Renal cortical epithelial cell (primary cell): ENCODE measurements at places on chromosomes 1 and 21.

DNA sequence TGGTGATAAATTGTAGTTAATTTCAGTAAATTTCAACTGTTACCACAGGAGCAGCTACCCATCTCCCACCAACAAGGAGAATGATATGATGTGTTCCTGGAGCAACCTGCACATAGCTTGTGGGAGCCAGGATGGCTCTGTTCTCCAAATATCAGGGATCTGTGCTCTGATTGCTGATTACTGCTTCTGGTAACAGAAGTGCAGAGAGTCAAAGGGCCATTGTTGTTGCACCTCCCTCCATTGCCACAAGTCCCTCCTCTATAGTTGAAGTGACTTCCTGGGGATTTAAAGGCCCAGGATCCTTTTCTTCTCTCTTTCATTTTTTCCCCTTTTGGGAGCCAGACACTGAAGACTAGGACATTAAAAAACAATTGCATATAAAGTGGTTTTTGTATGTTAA, 51.6 kb upstream of the HPDL start:
- DNase-seq, result no peak

GRCh38 chr1:212689758-212690529, 9.7 kb downstream of the BATF3 start:
- DNase-seq, result no peak

- no peak for DNase-seq
These were observed 25.8 kb upstream of the LAPTM5 start for GRCh38 chr1:30783256-30783915.

- no peak for DNase-seq
These were observed 88.7 kb downstream of the WDR4 start for GRCh38 chr21:42790520-42791065.

- DNase-seq, result no peak
These were observed 405.9 kb downstream of the TTLL7 start for GRCh38 chr1:83593073-83593472.

DNA sequence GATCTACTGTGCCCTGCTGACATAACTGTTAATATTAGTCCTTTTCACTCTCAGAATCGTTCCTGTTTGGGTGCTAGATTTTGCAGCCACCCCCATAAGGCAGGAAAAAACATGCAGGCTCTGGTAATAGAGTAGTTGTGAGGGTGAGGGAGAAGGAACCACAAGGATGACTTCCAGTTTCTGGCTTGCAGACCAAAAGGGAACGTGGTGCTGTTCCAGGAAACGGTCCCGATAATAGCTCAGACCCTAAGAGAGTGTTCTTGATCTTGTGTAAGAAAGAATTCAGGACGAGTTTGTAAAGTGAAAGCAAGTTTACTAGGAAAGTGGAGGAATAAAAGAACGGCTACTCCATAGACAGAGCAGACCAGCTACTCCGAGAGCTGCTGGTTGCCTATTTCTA, 50.7 kb upstream of the RHOU start:
- no peak for DNase-seq

- no peak for DNase-seq
These were observed 81.5 kb downstream of the STUM start for GRCh38 chr1:226629896-226630550.

DNA sequence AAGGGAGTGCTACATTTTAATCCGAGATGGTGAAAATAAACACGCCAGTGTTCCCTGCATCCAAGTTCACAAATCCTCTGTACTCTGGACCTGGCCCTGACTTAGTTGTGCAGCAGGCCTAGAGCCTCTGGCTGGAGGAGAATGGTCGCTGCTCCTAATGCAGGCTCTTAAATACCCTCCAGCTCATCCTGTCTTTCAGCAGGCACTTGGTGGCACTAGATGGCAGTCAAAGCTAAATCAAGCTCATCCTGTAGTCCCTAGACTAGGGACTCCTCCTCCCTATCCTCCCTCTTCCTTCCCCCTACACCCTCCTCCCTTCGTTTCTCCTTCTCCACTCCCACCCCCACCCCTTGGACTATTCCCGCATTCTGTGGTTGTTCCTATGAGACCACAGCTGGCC, 41.6 kb upstream of the MTR start:
- DNase-seq, result peak; percentile 47

DNA sequence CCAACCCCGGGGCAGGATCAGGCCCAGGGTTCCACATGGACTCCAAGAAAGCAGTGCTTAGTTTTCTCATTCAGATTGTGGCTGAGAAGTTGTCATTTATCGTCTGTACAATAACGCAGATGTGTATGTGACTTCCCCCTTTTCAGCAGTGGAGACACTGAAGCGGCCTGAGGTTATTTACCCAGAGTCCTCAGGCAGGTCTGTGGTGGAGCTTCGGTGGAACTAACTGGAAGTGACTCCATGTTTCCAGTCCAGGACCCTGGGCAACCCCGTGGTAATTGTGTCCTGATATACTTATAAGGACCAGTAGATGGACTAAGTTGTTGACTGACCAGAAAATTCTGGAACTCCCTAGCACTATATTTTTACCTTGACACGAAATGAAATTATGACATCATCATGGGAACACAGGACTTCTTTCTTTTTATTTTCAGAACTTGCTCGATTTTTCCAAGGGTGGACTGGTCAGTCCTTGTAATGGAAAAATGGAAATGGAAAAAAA, 1.0 kb upstream of the IER5 start:
- no peak for DNase-seq

DNA sequence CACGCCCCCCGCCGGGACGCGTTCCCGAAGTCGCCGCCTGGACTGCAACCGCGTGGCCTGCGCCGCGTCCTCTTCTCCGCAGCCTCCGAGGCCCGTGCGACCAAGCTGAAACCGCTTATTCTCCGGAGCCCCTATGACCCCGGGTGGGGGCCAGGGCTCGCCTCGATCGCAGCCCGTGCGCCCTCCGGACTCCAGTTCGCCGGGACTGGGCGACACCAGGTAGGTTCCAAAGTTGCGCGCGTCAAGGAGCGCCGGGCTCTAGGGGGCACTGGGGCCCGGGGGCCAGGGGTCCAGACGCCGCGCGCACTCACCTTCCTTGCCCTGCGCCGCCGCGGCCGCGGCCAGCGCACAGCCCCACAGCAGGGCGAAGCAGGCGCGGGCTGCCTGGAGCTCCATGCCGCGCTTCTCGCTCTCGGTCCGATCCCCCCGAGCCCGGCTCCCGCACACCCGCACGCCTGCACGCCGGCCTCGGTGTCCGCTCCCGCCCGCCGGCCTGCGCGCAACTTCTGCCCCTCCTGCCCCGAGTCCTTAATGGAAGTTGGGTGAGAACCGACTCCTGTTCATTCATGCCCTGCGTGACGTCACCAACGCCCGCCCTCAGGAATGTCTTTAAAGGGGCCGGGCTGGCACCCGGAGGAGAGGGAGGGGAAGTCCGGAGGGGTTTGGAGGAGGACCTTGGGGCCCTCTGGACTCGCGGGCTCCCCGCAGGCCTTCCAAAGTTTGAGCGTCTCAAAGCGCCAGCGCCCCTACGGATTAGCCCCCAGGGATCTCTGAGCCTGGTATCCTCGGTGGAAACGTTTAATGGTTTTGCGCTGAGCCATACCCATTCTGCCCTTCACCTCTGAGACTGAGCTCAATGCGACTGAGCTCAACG, at the start of gene EPHA2:
Gene EPHA2 (minus strand): TSS at position 533 of the 874 bp plus-strand sequence. CDS start 137 bp downstream, at position 396.
- DNase-seq, result peak; percentile 86

GRCh38 chr1:208420696-208421095, 176.5 kb upstream of the PLXNA2 start:
- no peak for DNase-seq

GRCh38 chr1:14539953-14540563, 58.4 kb upstream of the KAZN start:
- no peak for DNase-seq

DNA sequence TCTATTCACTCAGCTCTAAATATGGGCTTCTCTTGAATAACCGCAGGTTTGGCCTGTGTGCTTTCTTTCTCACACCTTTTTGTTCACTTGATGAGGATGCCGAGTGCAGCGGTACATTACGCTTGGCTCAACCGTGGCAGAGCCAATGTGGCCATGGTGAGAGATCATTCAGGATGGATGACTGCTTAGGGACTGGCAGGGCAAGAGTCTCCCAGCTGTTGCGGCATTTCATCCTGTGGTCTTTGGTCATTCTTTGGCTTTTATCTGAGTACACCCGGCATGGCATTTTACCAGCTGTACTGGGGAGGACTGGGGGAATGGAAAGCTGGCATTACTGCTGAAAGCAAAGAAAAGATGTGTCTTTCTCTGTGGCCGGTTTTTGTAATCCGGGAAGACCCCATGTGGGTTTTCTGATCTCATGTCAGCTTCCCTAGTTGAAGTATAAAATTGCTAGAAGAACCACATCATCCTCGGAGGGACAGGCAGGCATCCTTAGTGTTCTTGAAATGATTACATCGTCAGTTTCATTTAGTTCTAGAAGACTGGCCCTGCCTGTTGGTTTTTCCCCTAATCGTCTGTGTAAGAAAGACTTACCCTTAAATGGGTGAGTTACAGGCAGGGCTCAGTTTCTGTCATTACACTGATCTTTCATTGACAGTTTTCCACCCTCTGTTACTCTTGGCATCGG, 15.1 kb downstream of the PCP4 start:
- DNase-seq, result no peak

GRCh38 chr1:75126611-75127101, 7.5 kb upstream of the LHX8 start:
- DNase-seq, result no peak

GRCh38 chr1:118294875-118295642, 110.0 kb upstream of the SPAG17 start:
- DNase-seq, result no peak

GRCh38 chr1:160154790-160155189, 3.4 kb downstream of the ATP1A4 start:
- DNase-seq, result no peak

DNA sequence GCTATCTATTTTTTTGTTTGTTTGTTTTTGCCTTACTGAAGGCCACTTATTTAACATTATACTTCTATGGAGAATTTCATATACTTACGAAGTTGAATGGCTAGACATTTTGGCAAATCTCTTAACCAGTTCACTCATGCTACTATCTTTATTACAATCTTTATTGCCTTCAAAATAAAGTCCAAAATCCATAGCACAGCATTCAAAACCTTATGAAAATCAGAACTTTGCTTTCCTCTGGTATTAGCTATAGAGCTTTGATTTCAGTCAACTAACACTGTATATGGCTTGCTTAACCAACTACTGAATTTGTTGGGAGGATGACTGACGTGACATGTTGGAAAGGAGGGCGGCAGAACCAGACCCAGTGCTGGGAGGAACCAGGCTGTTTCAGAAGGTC, 571.1 kb downstream of the LMO4 start:
- DNase-seq, result no peak

- DNase-seq, result no peak
These were observed 66.6 kb downstream of the SYT2 start for GRCh38 chr1:202643397-202644218.

DNA sequence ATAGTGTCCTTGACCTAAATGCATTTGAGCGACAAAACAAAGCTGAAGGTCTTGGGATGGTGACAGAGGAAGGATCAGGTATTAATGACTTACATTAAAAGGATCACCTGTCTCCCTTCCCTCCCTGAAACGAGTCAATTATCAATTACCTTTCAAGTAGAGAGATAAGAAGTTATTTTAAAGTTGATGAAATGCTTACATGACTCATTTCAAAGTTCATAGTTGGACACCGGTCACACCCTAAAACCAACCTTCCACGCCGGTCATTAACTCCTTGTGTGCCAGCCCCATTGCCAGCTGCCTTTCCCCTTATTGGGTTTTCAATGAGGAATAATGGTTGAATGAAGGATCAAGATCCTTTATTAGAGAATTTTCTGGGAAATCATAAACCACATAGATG, 129.8 kb downstream of the ZP4 start:
- DNase-seq, result peak; percentile 5

- DNase-seq, result no peak
These were observed 36.0 kb upstream of the SLAMF9 start for GRCh38 chr1:159990005-159990404.

DNA sequence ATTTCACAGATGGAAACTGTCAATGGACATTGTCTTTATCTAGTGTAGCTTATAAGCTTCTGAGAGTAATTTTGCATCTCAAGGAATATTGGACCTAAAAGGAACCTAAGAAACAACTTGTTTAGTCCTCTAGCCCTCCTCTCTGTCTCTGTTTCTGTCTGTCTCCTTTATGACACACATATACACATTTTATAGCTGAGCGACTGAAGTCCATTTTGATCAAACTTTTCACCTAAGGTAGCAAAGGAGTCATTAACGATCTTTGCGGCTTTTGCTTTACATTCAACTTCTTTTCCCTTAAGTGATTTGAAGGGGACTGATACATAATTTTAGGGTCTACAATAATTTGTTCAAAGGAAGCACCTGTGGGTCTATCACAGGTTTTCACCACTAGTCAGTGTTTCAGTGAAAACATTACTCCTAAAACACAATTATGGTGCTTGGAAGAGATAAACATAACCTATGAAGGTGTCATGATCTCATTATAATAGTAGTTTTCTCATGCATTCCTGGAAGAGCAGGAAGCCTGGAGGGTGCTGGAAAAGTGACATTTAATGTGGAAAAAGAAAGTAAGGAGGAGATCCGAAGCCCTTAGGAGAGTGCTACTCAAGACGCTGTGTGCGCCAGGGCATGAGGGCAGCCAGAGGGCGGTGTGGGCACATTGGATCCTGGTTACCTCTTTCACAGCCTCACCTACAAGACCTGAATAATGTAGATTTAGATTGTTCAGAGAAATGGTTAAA, 248.6 kb downstream of the DNM3 start:
- DNase-seq, result peak; percentile 72

DNA sequence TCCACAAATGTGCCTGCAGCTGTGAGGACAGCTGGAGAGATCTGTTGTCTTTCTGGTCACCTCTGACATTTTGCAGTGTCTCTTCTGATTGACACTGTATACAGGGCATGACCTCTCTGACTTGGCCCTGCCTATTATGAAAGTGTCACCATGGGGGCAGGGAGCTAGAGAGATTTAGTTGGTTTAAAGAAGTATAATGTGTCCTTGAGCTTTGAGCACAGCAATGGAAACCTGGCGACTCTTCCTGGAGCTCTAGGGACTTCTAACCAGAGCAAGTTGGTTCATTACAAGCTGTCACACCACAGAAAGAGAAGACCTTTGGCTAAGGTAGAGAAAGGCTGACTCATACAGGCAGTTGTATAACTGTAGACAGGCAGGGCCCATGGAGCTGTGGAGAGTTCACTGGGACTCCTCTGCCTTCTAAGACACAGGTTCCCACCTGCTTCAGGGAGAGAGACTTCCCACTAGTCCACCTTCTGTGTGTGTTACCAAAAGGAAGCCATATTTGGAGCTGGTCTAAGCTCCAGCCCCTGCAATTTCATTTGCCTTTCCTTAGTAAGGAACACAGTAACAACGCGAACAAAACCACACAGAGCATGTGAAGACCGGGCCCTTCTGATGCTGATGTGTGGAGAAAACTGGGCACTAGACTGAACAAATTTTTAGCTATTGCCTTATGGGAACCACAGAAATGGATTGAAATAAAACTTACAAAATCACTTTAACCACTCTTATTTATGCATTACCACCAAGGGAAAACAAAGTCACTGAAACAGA, 90.5 kb upstream of the ADAR start:
- DNase-seq, result no peak

GRCh38 chr1:68384321-68384813, 65.4 kb downstream of the RPE65 start:
- peak; percentile 100 for DNase-seq

- DNase-seq, result no peak
These were observed 36.2 kb downstream of the UMODL1 start for GRCh38 chr21:42107177-42107880.

- DNase-seq, result no peak
These were observed 698 bp upstream of the UCK2 start for GRCh38 chr1:165826565-165827267.
